ENCODE measurements at places on chromosomes 5 and 9.

DNA sequence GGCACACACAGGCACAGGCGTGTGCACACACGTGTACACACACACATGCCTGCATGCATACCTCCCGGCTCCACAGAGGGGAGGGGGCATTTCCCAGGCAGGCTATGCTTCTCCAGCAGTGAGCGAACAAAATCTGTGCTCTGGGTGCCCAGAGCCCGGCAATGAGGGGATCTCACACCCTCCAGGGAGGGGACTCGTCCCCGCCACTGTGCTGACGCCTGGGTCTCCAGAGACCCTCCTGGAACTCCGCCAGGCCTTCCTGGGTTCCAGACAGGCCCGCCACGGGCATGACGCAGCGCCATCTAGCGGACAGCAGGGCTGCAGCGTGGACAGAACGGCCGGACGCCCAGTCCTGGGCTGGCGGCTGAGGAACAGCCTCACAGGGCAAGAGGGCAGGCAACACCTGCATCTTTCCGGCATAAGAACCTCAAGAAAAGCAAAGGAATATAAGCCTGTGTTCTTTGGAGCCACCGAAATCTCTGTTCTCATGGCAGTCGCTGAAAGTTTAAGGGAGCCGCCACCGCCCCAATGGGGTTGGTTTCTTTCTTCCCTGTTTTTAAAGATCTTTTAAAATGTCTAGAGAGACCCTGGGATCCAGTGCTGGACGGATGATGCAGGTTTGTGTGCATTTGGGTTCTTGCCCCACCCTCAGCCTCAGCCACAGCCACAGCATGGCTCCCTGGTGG lies 135.6 kb upstream of the PPP1R26 start:
- no peak for DNase-seq

DNA sequence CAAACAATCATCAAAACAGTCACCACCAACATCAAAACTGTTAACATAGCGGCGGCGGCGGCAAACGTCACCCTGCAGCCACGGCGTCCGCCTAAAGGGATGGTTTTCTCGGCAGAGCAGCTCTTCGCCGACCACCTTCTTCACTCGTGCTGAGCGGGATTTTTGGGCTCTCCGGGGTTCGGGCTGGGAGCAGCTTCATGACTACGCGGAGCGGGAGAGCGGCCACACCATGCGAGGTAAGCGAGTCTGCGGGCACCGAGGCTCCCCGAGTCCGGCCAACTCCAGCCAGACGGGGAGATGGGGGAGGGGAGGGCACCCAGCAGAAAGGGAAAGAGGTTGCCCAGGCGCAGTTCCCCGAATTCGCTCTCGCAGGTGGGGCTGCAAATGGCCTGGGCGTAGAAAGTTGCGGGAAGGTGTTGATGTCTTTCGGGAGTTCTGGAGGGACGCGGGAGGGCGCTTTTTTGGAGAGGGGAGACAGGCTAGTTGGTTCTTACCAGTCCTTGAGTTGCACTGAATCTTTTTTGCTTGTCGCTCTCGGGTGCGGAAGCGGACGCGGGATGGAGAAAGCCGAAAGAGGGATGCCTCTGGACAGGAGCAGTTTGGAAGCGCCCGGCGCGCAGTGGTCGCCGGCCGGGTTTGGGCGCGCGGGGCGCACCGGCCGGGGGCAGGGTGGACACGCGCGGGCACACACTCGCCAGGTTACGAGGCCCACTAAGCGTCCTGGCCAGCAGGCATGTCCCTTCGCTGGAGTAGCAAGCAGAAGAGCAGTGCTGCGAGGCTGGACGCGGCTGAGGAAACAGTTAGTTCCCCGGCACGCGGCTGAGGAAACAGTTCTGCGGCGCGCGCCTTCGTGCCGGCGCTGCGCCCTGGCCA lies 849 bp downstream of the RORB start:
- no peak for DNase-seq

DNA sequence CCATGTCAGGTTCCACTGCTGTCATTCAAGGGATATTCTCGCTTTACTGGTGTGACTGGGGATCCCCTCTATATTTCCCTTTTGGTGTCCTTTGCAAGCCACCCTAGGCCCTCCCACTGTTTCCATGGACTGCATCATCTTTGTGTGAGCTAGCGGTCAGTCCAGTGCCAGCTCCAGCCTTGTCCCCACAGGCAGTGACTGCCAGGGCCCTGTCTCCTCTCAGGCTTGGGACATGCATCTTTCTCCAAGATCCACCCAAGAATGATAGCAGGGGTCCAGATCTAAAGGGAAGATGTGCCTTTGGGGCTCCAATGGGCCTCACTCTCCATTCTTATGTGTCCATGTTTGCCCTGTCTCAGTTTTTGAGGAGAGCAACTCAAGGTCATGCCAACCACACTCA lies 37.8 kb upstream of the NXNL2 start:
- no peak for DNase-seq

DNA sequence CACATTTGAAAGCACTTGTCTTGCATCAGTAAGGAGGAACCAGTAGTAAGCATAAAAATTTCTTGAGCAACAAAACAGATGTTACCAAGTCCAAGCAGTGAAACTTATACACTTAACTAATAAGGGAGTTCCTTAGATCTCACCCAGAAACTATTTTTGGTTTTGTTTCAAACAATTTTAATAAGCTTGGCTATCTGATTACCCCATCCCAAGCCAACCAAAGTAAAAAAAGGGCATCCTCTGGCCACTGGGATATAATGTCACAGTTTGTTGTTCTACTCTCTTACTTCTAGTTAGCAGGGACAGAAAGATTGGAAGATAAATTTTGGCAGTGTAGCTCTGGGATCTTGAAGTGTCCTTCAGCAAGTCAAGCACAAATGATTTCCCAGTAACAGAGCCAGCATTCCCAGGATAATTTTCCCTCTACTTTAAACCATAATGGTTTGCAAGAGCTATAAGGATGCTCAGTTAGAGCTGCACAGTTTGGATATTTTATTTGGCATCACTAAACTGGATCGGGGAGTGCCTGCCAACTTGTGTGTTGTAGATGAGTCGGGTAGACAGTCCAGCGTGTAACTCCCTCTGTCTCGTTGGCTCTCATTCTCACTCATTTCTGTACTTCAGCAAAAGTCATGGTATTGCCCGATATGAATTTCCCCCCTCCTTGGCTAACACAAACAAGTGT lies 161.9 kb upstream of the HMHB1 start:
- no peak for DNase-seq

DNA sequence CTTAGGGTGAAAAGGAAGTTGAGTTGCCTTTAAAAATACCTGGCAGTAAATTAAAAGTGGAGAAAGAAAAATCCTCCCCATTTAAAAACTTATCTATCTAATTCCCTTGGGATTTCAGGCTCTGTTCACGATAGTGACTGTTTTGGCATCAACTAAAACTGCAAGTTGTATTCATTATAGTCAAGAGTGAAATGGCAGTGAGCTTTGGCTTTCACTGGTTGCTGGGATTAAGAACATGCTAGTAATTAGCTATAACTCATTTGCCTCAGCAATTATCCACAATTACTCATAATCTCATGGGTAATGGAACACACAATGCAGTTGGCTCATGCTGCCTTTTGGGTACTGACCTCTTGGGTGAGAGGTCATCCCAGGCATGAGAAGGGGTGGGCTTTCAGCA lies 250.1 kb downstream of the GAS1 start:
- no peak for DNase-seq

DNA sequence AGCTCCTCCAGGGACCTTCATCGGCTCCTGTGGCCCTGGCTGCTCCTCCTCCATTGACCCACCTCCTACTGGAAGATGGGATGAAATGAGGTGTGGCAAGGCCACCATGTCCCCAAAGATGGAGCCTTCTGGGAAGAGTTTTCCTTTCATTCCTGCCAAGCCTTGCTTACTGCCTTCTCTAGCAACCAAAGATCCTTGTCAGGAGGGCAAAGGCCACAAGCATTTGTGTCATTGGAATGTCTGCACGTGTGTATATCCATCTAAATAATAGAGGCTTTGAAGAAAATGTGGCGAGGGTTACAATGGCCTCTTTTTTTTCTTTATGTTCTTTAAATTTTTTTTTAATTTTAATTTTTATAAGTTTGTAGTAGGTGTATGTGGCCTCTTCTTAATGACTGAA lies 313.6 kb downstream of the ARHGEF28 start:
- DNase-seq, result no peak

DNA sequence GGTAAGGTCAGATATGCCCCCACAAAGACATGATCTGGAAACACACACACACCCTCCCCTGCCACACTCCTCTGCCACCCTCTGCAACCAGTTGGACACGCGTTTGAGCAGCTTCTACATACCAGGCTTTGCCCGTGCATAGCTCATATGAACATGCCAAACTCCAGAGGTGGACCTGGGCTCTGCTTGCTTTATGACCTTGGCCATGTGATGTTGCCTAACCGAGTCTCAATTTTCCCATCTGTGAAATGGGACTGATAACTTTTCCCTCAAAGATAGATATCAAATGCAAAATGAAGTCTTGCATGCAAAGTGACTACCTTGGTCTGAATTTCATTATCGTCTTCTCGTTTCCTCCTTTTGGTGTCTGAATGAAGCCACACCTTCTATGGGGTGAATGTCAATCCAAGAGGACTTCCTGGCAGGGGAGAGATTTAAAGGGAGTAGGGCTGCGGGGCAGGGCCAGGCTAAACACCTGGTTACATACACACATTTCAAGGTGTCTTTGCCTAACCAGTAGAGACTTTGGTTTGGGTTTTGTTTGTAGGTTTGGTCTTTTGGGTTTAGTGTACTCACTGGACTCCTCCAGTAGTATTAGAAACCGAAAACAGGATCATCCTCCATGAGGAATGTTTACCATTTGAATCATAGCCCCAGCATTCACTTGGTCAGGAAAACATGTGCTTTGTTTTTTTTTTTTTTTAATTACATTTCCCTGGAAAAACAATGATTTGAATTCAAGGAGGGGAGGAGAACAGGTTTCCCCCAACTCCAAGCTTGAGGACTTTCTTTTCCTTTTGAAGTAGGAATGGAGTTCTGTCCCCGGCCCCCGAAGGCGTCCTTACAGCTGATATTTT lies 63.2 kb downstream of the COL27A1 start:
- DNase-seq, result no peak

GRCh38 chr5:164561933-164562872 lies 1056.8 kb downstream of the MAT2B start:
- DNase-seq, result no peak

DNA sequence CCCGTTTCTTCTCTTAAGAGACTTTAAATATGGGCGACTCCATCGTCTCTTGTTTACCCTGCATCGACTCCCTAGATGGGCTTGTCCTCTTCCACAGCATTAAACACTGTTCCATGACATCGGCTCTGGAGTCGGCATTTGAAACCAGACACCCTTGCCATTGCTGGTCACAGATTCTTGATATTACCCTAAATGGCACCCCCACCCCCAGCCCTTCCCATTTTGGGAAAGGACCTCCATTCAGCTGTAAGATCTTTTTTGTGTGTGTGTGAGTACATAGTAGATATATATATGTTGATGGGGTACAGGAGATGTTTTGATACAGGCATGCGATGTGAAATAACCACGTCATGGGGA lies 51.1 kb upstream of the SH3PXD2B start:
- no peak for DNase-seq

DNA sequence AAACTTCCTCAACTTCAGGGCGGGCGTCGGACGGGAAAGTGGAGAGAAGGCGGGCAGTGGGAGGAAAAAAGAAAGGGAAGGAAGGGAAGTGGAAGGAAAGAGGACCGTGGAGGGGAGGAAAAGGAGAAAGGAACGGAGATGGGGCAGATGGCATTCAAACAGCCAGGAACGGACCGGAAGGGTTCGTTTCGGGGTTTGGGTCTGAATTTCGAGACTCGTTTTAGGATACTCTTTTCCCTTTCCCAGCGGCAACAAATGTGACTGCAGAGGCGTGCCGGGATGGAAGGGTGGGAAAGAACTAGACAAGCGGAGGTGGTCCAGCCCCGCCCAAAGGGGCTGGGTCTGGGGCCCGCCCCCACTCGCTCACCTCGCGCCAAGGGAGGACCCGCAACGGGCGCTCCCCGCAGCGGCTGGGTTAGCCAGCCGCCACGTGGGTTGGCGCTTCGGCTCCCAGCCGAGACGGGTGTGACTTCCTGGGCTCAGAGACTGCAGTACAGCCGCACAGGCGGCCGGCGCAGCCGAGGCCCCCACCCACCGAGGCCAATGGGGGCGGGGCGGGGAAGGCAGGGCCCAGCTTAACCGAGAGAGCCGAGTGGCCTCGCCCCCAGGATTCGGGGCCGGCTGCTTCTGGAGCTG lies 2.7 kb downstream of the VCAN start:
- no peak for DNase-seq

DNA sequence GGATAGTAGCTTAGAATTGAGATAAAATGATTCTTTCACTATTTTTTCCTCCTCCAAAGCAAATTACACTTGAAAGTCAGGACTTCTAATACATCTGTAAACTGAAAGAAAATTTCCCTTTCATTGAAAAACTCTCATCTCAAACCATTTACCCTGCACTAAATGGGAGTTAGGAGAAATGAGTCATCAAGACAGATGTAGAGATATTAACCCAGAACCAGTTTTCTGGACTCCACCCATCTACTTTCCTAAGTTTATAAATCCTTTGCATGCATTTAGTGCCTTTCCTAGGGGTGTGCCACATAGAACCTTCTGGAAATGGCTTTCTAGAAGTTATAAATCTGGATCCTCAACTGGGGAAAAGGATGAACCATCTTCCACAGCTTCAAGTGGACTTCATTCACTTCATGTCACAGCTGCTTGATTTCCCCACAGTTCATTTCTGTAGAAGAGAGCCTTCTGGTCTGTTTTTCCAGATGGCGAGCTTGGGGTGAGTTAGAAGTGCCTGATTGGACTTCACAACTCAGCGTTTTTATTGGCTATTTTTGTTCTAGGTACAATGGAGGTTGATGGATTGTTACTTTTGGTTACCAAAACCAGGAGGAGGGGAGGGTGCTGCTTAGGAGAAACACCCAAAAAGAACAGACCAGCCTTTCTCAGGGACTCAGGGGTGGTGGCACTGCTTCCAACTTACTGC lies 72.5 kb upstream of the GPR151 start:
- no peak for DNase-seq

DNA sequence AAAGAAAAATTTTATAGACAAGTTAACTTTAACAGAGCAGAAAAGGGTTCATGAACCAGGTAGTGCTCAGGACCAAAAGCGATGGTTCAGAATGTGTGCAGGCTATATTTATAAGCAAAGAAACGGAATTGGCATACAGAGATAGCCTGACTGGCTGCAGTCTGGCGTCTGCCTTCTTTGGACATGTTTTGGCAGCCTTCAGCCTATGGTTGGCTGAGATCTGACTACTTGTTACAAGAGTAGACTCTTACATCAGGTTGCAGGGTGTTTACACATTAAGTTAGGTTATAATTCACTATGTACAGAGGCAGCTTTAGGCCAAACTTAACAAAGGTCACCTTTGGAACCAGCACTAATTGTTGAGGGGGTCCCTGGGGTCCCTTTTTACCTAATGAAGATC lies 7.0 kb downstream of the NOP16 start:
- DNase-seq, result no peak

GRCh38 chr5:175478384-175479124 lies at the start of gene SFXN1:
Gene SFXN1, plus strand, starts transcription at chr5:175478560. Its CDS starts 13,544 bp downstream, at chr5:175492104.
- DNase-seq, result no peak

- DNase-seq, result no peak
Observed at GRCh38 chr5:146920351-146920881, 41.9 kb upstream of the PPP2R2B start.

DNA sequence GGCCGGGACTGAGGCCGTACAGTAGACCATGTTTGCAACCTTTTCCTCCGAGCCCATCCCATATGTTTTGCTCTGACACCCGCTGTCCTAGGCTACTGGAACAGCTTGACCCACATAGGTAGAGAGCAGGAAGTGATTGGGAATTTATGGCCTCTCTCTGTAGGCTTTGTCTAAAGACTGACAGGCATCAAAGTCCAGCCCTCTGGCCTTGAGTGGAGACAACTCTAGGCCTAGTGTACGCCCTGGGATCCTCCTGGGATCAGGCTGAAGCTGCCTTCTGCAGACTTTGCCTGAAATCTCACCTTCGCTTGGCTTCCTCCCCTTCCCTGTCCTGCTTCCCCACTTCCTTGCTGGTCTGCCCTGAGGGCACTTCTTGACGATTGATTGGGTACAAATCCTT lies 13.6 kb upstream of the AKNA start:
- no peak for DNase-seq
